ENCODE measurements at places on chromosomes 2 and 18.

DNA sequence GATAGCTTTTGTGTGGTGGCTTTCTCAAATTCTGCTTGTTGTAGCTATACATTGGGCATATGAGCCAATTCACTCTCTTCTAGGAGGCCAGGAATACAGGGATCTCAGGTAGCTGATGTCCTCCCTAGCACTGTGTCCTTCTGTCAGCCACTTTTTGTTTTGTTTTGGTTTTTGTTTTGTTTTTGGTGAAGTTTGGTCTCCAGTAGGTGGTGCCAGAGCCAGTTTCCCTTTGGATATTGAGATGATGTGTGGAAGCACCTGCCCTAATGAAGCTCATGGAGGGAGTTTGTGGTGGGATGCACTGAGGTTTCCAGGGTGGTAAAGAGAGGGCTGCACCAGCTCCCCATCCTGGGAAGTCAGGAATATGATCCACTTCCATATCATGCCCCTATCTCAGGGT is 100.5 kb upstream of the VWC2L start:
- no peak for DNase-seq

- no peak for DNase-seq
Observed at GRCh38 chr2:233385489-233386044, 31.3 kb downstream of the DGKD start.

GRCh38 chr2:119359774-119360173 is 6.9 kb downstream of the C2orf76 start:
- no peak for DNase-seq

DNA sequence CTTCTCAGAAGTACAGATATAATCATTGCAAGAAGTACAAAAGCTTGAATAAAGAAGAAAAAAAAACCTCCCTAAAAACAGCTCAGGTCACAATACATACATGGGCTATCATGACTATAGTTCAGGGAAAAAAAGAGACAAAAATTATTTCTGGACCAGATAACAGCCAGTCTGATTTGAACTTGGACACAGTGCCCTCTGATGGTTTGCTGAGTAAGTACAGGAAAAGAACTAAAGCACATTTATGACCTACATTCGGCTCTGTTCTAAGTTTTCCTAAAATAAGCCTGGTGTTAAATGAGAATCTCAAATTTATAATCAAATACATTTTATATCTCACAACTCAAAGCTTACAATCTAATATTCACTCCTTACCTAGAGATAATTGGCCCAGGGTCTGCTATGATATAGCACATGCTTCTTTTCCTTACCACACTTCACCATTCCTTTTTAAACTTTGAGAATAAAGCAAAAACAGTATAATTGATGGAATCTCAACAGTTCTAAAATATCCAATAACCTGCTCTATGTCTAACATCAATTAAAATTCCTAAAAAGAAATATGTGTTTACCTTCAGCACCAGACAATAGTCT is 81.1 kb downstream of the RAPH1 start:
- DNase-seq, result no peak

- no peak for DNase-seq
Observed at GRCh38 chr18:79222790-79223189, 153.6 kb downstream of the ATP9B start.

- DNase-seq, result peak; percentile 65
Observed at GRCh38 chr2:238102865-238103264, 2.7 kb downstream of the ESPNL start.
